SK-N-SH (cell line): ENCODE measurements at places on chromosomes 4 and X.

- DNase-seq = no peak
Observed at GRCh38 chrX:11105080-11105479, 6.1 kb upstream of the HCCS start.

- DNase-seq = peak; percentile 19
Observed at GRCh38 chrX:44314259-44314734, 29.2 kb downstream of the EFHC2 start.

- peak; percentile 12 for DNase-seq
Observed at GRCh38 chrX:34918856-34919255, 23.7 kb upstream of the FAM47B start.

DNA sequence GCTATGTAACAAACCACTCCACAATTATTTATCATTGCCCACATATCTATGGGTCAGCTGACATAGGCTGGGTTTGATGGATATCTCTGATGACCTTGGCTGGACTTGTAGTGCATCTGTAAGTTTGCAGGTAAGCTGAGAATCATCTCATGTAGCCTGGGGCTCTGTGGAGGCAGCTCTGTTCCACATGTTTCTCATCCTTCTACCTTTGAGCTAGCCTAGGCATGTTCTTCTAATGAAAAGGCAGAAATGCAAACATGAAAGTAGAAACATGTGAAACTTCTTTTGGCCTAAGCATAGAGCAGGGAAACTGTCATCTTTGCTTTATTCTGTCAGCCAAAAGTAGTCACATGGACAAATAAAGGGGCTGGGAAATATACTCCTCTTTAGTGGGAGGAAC, 18.2 kb downstream of the MRPL1 start:
- no peak for DNase-seq

GRCh38 chr4:55851885-55852284, 1.6 kb upstream of the EXOC1 start:
- DNase-seq = no peak

DNA sequence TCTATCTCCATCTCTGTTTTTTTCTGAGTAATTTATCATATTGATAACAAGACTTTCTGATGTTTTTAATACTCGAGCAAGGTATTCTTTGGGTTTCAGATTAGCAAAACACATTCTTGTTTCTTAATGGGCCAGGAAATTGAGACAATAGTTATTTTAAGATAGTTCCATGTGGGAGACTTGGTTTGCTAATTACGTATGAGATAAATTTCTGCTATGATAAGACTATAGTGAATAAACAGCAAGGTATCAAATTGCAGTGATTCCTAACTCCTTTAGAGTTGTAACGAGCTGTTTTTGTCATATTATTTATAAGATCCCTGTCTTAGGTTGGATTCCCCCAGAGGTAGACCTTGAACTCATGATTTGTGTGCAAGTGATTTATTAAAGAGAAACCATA, 38.3 kb downstream of the SYTL5 start:
- no peak for DNase-seq

GRCh38 chrX:24260842-24261550, 52.9 kb downstream of the SUPT20HL2 start:
- no peak for DNase-seq
